Sigmoid colon (tissue), 7 donors: ENCODE measurements at places on chromosomes 12 and 14. TPM values are rescaled to one million over a fixed set of nuclear protein-coding genes. Genes with fewer than 3 reads are reported as not detected.

HOXC12 gene
- not detected for total RNA-seq

RNASE7 gene
- total RNA-seq: not detected

- no peak overlapping the region for H3K4me3 ChIP-seq
- DNase-seq: no peak
- H3K4me1 ChIP-seq: no peaks in the 10 kb centered on the region
- no peaks in the 10 kb centered on the region for H3K27me3 ChIP-seq
- no peak overlapping the region for H3K27ac ChIP-seq
These were observed 710.4 kb upstream of the FLRT2 start for GRCh38 chr14:84819528-84819927.

DNA sequence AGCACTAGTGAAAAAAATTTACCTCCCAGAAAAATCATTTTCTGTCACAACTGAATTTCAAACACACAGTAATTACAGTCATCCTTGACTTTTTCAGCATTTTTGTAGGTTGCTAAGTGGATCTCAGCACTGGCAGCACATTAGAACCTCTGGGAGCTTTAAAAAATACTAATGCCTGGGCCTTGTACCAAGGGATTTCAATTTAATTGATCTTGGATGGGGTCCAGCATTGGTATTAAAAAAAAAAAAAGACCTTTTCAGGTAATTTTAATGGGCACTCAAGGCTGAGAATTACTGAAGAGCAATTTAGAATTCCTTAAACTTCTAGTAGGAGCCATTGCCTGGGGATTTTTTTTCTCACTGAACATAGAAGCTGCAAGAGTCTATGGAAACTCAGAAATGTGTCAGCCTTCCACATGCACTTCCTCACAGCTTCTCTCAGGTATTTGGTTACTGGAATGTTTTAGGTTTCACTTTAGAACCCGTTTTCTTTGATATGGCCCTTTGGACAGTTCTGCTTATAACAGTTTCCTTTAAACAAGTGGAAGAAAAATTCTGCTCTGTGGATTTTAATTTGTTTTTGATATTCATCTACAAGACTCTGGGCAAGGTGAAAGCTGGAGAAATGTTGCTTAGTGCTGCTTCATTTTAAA lies 88.5 kb upstream of the DACT1 start:
- H3K4me1 ChIP-seq: no peaks in the 10 kb centered on the region
- no peak overlapping the region for H3K4me3 ChIP-seq
- no peaks in the 10 kb centered on the region for H3K36me3 ChIP-seq
- H3K27me3 ChIP-seq: no peaks in the 10 kb centered on the region
- DNase-seq: no peak

- H3K4me3 ChIP-seq: no peak overlapping the region
- no peaks in the 10 kb centered on the region for H3K4me1 ChIP-seq
- peaks cover 3% of the 10 kb centered on the region for H3K36me3 ChIP-seq
- H3K27ac ChIP-seq: no peak overlapping the region
These were observed 184.2 kb downstream of the ESR2 start for GRCh38 chr14:64109819-64110554.
